Stimulated activated CD4-positive, alpha-beta T cell treated with anti-CD3 and anti-CD28 coated beads, Interleukin-1b, Interleukin-23, amount 100 ng/mL, for 1 hour (primary cell): ENCODE measurements at places on chromosomes 3 and 15.

DNA sequence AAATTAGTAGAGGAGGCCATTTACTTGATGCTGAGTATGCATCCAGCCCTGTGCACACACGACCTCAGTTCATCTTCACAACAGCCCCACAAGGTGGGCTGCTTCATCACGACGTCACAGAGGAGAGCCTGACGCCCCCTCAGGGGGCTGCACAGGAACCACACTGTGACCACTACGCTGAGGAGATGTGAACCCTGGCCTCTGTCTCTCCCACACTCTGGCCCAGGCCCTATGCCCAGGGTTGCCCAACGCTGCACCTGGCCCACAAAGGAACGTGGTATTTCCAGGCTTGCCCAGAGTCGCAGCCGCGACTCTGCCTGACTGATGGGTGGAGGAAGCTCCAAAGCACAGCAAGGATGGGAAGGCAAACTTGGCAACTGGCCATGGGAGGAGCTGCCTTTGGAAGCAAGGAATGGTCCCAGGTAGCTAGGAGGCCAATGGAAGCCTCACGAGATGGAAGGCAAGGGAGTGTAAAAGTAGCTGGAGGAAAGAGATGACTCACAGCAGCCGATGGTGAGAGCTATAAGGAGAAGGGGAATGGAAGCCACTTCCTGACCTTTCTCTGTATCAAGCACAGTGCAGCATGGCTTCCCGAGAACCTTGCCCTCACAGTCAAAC, 226.0 kb downstream of the KLF13 start:
- no peak for DNase-seq

DNA sequence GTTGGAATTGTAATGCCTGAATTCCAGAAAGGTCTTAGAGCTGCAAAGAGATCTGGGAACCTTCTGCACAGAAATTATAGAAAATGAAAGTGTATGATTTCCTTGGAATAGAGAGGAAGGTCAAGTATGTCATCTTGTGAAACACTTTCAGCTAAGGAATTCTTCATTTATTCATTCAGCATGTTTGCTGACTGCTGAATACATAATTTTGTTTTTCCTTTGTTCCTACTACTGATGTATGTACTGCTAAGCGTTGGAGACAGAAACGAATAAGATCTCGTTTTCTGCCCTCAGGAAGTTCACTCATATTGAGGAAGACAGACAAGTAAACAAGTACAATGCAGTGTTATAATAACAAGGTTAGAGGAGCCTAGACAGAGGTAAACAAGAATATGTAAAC, 14.3 kb upstream of the IL20RB start:
- DNase-seq, result no peak

DNA sequence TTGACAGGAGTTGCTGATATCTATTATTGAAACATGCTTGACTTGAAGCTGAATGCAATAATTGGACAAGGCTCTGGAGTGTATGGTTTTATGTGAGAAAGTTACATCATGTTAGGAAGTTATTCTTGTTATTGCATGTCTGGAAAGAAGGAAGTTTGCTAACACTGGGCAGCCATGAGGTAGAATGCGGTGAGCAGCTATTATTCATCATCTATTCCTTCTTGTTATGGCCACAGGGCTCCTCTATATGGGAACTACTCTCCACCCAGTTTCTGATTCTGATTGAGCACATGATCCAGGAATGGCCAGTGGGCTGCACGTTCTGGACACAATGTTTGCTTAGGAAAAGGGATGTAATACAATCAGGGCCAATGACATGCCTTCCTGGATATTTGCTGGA, 37.8 kb upstream of the SCN5A start:
- DNase-seq, result no peak

- no peak for DNase-seq
Measured at GRCh38 chr3:143658861-143659260, 189.4 kb downstream of the SLC9A9 start.

GRCh38 chr3:126201168-126201567, 20.8 kb upstream of the ALDH1L1 start:
- DNase-seq, result no peak

- DNase-seq, result no peak
Measured at GRCh38 chr15:43244092-43244491, 22.6 kb downstream of the TGM5 start.

DNA sequence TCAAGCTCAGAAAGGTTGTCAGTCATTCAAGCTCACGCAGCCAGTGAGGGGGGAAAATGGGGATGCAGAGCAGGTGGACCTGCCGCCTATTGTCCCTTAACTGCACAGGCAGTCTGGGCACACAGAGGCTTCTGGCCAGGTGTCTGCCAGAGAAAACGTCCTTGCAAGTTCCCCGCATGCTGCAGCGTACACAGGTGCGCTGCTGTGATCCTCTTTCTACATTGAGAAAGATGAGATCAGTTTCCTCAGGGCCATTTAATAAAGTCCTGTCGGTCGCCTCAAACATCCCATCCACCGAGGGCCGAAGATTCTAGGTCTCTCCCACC, 445 bp upstream of the TSEN2 start:
- DNase-seq, result no peak

GRCh38 chr3:135973841-135974240, 8.3 kb downstream of the PPP2R3A start:
- no peak for DNase-seq

GRCh38 chr3:58408906-58409305, 24.7 kb downstream of the PDHB start:
- DNase-seq, result no peak

DNA sequence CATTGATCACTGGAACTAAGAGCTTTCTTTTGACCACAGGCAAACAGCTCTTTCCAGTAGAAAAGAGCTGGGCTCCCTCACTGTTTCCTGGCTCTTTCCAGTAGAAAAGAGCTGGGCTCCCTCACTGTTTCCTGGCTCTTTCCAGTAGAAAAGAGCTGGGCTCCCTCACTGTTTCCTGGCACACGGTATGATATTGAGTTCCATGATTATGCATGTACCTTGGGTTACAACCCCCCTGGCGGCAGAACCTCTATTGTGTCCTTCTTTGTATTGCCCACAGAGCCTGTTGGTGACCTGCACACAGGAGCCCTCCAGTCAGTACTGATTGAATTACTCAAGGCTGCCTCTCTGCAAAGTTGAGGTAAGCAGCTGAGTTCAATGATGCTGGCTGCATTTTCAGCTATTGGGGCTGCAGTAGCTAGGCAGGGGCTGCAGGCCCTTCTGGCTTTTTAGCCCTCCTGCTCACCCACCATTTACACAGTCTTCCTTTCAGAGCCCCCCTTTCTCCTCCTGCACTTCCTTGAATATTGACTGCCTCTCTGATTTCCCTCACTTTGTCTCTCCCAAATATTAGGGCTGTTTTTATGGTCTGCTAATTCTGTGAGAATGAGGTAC, 10.2 kb downstream of the ACKR2 start:
- DNase-seq, result no peak

DNA sequence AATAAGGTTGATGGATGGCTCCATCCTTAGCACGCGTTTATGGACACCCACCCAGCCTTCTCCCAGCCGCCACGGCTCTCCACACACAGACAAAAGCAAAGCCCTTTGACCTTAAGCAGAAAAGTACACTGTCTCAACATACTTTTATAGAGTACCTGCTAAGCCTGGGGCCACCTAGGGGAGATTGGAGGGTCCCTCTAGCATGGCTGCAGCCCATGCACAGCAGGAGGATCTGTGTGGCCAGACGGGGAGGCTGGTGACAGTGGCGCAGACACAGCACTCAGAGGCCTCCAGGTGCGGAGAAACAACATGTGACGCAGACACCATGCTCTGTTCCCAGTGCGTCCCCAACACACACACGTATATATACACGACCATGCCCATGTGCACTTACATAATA, 174.9 kb downstream of the XXYLT1 start:
- no peak for DNase-seq

DNA sequence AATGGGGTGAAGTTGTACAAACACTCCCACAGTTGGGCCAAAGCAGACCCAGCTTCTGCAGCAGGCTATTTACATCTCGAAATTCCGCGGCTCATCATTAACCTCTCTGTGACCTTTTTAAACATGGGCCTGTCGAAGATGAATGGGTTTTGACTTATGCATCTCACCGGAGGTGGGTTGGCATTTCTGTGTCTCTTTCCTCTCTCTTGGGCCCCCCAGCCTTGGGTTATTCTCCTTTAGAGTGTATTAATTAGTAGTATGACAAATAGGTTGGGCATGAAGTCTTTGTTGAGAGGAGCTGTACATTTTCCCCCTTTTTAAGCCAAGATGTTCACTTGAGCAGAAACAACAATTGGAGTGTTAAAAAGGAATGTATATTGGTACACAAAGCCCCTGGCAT, 9.8 kb downstream of the SMAD6 start:
- DNase-seq, result no peak

DNA sequence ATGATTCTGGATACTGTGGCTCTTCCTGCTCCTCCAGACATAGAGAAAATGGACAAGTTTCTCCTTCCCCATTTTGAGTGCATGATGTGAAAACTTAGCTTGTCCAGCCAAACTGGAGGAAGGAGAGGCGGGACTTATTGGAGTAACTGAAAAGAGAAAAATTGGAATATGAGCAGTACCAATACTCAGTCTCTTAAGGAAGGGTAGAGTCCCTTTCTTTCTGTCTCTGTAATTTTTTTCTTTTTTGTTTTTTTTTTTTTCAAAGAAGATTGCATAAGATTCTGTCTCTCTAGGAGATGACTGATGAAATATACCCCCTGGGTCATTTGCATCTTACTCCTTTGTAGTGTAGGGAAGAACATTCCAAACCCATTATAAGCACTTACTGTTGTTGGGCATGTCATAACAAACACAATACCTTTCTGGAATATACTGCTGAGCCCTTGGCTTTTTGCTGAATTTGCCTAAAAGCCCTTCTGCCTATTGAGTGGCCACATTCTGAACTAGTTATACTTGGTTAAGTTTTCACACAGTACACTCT, 498.1 kb upstream of the TPRG1 start:
- DNase-seq, result no peak
